ENCODE measurements at places on chromosomes 13 and 19. TPM values are rescaled to one million over a fixed set of nuclear protein-coding genes. Genes with fewer than 3 reads are reported as not detected.

- no peak overlapping the region for H3K27ac ChIP-seq
- H3K27me3 ChIP-seq: no peaks in the 10 kb centered on the region
- no peak for DNase-seq
- H3K4me3 ChIP-seq: no peak overlapping the region
- no peaks in the 10 kb centered on the region for H3K36me3 ChIP-seq
These were observed 577.9 kb downstream of the LMO7 start for GRCh38 chr13:76214001-76214400.

DNA sequence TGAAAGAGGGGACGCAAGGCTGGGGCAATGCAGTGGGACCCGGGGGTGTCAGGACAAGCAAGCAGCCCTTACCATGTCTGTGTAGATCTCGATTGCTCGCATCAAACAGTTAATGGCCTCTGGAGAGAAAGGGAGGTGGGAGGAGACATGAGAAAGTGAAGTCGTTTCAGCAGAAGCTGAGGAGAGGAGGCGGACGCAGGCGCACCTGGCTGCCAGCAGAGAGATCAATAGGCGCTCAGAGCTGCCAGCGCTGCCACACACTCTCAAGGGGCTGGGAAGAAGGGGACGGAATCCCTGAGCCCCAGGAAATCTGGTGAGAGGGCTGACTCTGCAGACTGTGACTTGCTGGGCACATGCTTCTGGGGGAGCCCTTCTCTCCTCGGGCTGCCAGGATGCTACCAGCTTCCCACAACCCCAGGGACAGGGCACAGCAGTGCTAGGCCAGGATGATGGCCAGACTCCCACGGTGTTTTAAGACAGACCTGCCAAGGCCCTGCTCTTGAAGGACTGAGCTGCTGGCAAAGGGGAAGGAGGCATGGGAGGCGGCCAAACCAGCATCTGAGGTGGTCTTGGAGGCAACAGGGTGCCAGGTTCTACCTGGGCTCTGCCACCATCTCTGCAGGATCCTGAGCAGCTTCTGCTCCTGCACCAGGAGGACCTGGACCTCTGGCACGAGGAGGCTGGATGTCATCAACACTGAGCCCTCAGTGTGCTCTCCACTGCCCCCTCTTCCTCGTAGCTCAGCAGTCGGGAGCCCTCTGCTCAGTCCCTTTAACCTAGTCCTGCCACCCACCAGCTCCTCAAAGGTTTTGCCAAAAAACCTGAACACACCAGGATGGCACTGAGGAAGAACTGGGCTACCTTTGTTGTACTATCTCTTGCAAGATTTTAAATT is 11.7 kb upstream of the KPTN start:
- H3K27me3 ChIP-seq: no peaks in the 10 kb centered on the region
- DNase-seq: no peak
- no peaks in the 10 kb centered on the region for H3K36me3 ChIP-seq
- H3K4me3 ChIP-seq: no peak overlapping the region
- H3K4me1 ChIP-seq: no peaks in the 10 kb centered on the region

GRCh38 chr13:44974056-44974793 is 15.0 kb downstream of the NUFIP1 start:
- H3K4me1 ChIP-seq: peaks cover 3% of the 10 kb centered on the region
- no peaks in the 10 kb centered on the region for H3K36me3 ChIP-seq
- no peaks in the 10 kb centered on the region for H3K27me3 ChIP-seq

Gene MBD3L2
- not detected for polyA plus RNA-seq

- H3K4me1 ChIP-seq: no peaks in the 10 kb centered on the region
- H3K36me3 ChIP-seq: no peaks in the 10 kb centered on the region
- no peak overlapping the region for H3K27ac ChIP-seq
- H3K27me3 ChIP-seq: no peaks in the 10 kb centered on the region
- no peak overlapping the region for H3K4me3 ChIP-seq
These were observed 8.5 kb downstream of the TBC1D4 start for GRCh38 chr13:75473468-75473867.

- H3K4me1 ChIP-seq: no peaks in the 10 kb centered on the region
- H3K27me3 ChIP-seq: no peaks in the 10 kb centered on the region
- no peak for DNase-seq
- no peak overlapping the region for H3K4me3 ChIP-seq
These were observed 412.8 kb downstream of the SLITRK6 start for GRCh38 chr13:85386424-85386823.

GRCh38 chr13:76762721-76763120 is 123.5 kb downstream of the KCTD12 start:
- no peaks in the 10 kb centered on the region for H3K36me3 ChIP-seq
- no peaks in the 10 kb centered on the region for H3K27me3 ChIP-seq
- H3K27ac ChIP-seq: no peak overlapping the region
- DNase-seq: no peak
- no peaks in the 10 kb centered on the region for H3K4me1 ChIP-seq

DNA sequence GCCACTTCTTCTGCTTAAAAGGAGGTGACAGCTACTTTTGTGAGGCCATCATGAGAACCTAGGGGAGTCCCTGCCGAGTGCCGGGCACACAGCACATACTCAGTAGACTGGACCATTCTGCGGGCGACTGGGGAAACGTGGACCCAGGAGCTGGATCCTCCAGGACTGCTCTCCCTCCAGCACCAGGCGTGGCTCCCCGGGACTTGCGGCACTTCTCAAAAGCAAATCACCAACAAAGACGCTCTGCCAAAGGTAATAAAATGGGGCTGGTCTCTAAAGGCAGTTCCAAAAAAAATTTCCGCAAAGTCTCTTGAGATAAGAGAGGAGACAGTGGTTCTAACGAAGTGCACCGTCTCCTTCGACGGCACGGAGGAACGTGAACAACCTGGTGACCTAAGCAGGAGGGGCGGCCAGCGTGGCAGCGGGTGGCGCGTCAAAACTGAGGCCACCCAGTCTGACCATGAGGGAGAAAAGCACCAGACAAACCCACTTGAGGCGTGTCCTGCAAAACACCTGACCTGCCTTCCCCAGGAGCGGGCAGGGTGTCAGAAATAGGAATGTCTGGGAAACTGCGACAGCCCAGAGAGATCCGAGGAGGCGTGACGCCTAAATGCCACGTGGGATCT is 1.4 kb upstream of the TMPRSS9 start:
- H3K27me3 ChIP-seq: no peaks in the 10 kb centered on the region
- no peak for DNase-seq
- H3K27ac ChIP-seq: no peak overlapping the region
- no peak overlapping the region for H3K4me3 ChIP-seq
- no peaks in the 10 kb centered on the region for H3K36me3 ChIP-seq
- no peaks in the 10 kb centered on the region for H3K4me1 ChIP-seq

Gene CAPS
- 20.9 TPM for polyA plus RNA-seq

Gene NUP58
- 90.9 TPM for polyA plus RNA-seq

GRCh38 chr13:48602296-48603016 is 51.3 kb upstream of the CYSLTR2 start:
- H3K27ac ChIP-seq: no peak overlapping the region
- no peaks in the 10 kb centered on the region for H3K36me3 ChIP-seq
- no peaks in the 10 kb centered on the region for H3K4me1 ChIP-seq
- DNase-seq: no peak
- no peak overlapping the region for H3K4me3 ChIP-seq

DNA sequence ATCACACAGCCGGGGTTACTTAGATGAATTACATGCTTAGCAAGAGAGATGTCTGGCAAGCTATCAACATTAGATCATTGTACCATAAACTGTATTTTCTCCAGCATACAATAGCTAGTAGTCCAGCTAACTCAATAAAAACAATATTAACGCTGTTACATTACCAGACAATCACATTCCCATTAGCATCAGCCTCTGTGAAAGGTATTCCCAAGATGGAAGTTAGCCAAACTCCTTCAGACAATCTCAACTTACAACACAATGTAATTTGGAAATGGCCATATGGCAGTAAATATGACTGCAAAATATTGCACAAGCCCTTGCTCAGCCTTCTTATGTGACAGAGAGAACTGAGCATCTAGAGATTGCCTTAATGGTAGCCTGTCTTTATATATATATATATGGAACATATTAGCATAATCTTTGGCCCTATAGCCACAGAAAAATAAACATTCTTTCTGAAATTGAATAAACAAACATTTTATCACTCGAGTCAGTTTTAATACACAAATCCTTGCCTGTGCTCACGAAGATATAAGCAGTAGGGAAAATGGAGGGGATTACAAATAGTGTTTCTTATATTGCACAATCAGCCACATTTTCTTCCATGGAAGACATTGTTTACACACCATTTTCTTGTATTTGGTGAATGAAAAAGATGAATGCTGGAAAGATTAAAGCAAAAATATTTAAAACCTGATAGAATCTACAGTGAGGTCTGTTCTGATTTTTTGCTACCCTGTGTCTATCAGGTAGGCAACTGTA is 1060.5 kb downstream of the DIAPH3 start:
- H3K27ac ChIP-seq: no peak overlapping the region
- H3K36me3 ChIP-seq: no peaks in the 10 kb centered on the region
- no peaks in the 10 kb centered on the region for H3K27me3 ChIP-seq
- no peak overlapping the region for H3K4me3 ChIP-seq
- no peak for DNase-seq

- H3K27me3 ChIP-seq: no peaks in the 10 kb centered on the region
- H3K4me1 ChIP-seq: no peaks in the 10 kb centered on the region
- H3K27ac ChIP-seq: no peak overlapping the region
- DNase-seq: no peak
- no peak overlapping the region for H3K4me3 ChIP-seq
These were observed 37.0 kb upstream of the MAP3K10 start for GRCh38 chr19:40154121-40154680.

Gene ZNF606
- polyA plus RNA-seq: 12.1 TPM

- no peak for DNase-seq
- no peak overlapping the region for H3K4me3 ChIP-seq
- no peak overlapping the region for H3K27ac ChIP-seq
- no peaks in the 10 kb centered on the region for H3K27me3 ChIP-seq
- no peaks in the 10 kb centered on the region for H3K4me1 ChIP-seq
- no peaks in the 10 kb centered on the region for H3K36me3 ChIP-seq
These were observed 710.9 kb upstream of the SPRY2 start for GRCh38 chr13:81051873-81052272.

- H3K36me3 ChIP-seq: no peaks in the 10 kb centered on the region
- no peak overlapping the region for H3K27ac ChIP-seq
- H3K4me1 ChIP-seq: peaks cover 21% of the 10 kb centered on the region
- H3K4me3 ChIP-seq: no peak overlapping the region
These were observed 182.7 kb downstream of the TBC1D4 start for GRCh38 chr13:75299246-75299645.

GRCh38 chr19:39362682-39363657 is 20.7 kb downstream of the SAMD4B start:
- H3K27me3 ChIP-seq: no peaks in the 10 kb centered on the region
- H3K27ac ChIP-seq: no peak overlapping the region

Gene ZNF730
- 1.3 TPM for polyA plus RNA-seq

DNA sequence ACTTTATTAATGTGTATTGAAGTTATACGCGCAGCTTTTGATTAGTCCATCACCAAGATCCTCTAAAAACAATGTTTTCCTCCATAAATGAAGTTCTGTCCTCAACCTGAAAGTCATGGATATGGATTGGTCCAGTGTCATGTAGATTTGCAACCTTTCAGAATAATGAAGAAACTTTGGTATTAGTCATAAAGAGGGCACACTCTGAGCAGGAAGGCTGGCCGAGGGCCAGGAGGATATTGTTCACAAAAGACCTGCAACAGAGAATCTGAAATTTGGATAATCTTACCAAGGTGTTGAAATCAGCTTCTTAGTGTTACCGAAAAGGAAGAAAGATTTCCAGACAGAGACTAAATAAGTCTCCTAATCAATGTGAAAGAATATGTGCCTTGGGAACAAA is 20.7 kb downstream of the CLDN10 start:
- no peaks in the 10 kb centered on the region for H3K4me1 ChIP-seq
- no peaks in the 10 kb centered on the region for H3K27me3 ChIP-seq
- DNase-seq: no peak
- no peak overlapping the region for H3K4me3 ChIP-seq

- H3K27me3 ChIP-seq: no peaks in the 10 kb centered on the region
- H3K27ac ChIP-seq: no peak overlapping the region
- no peaks in the 10 kb centered on the region for H3K36me3 ChIP-seq
- no peak for DNase-seq
- no peak overlapping the region for H3K4me3 ChIP-seq
These were observed 4.4 kb downstream of the RAB8A start for GRCh38 chr19:16116067-16116466.

DNA sequence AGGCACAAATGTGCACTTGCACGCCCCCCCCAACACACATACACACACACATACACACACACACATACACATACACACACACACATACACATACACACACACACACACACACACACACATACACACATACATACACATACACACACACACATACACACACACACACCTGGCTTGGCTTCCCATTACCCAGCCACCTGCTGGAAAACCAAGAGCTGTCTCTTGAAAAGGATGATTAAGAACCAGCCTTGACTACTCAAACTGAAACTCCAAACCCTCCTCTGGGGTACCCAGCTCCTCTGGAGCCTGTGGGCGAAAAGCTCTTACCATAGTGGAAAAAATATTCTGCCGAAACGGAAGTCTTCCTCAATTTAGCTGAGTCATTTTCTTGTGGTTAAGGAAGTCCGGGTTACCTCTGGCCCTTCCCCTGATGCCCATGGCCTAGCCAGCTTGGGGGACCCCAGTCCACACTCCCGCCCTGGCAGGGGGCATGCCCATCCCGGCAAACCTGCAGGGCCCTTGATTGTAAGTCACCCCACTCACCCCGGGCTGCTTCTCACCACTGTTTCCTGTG is 21.9 kb downstream of the CEBPA start:
- H3K27ac ChIP-seq: no peak overlapping the region
- no peak for DNase-seq
- no peaks in the 10 kb centered on the region for H3K36me3 ChIP-seq
- H3K27me3 ChIP-seq: no peaks in the 10 kb centered on the region
- no peaks in the 10 kb centered on the region for H3K4me1 ChIP-seq

GRCh38 chr13:50893211-50893852 is 16.3 kb upstream of the RNASEH2B start:
- no peaks in the 10 kb centered on the region for H3K36me3 ChIP-seq
- no peaks in the 10 kb centered on the region for H3K27me3 ChIP-seq
- no peak overlapping the region for H3K27ac ChIP-seq
- DNase-seq: no peak
- H3K4me1 ChIP-seq: no peaks in the 10 kb centered on the region

Gene GRIK5
- polyA plus RNA-seq: 31.7 TPM

Gene TEX26
- polyA plus RNA-seq: 40.7 TPM

Gene GAPDHS
- 363 TPM for polyA plus RNA-seq

GRCh38 chr19:55160986-55161365 is 3.4 kb upstream of the TNNI3 start:
- H3K27ac ChIP-seq: no peak overlapping the region
- no peaks in the 10 kb centered on the region for H3K27me3 ChIP-seq
- H3K4me1 ChIP-seq: peaks cover 12% of the 10 kb centered on the region
- H3K36me3 ChIP-seq: no peaks in the 10 kb centered on the region

Gene CRX
- not detected for polyA plus RNA-seq

Gene RPL13A
- polyA plus RNA-seq: 1,193 TPM
